ENCODE measurements at places on chromosomes 4 and X. TPM values are rescaled to one million over a fixed set of nuclear protein-coding genes. Genes with fewer than 3 reads are reported as not detected.
A peak's percentile ranks its signal among the peaks of the same experiment; 100 is the strongest.

SSX2B gene
- not detected for total RNA-seq

GRCh38 chr4:74920704-74921103 is 12.2 kb upstream of the PARM1 start:
- no peak overlapping the region for H3K27ac ChIP-seq
- no peak for DNase-seq
- no peaks in the 10 kb centered on the region for H3K36me3 ChIP-seq
- no peaks in the 10 kb centered on the region for H3K27me3 ChIP-seq
- no peaks in the 10 kb centered on the region for H3K4me1 ChIP-seq
- H3K4me3 ChIP-seq, result no peak overlapping the region

- H3K27me3 ChIP-seq, result no peaks in the 10 kb centered on the region
- H3K4me3 ChIP-seq, result no peak overlapping the region
- H3K27ac ChIP-seq, result no peak overlapping the region
- no peaks in the 10 kb centered on the region for H3K36me3 ChIP-seq
- no peak for DNase-seq
Observed at GRCh38 chr4:113730467-113731216, 30.9 kb downstream of the CAMK2D start.

DNA sequence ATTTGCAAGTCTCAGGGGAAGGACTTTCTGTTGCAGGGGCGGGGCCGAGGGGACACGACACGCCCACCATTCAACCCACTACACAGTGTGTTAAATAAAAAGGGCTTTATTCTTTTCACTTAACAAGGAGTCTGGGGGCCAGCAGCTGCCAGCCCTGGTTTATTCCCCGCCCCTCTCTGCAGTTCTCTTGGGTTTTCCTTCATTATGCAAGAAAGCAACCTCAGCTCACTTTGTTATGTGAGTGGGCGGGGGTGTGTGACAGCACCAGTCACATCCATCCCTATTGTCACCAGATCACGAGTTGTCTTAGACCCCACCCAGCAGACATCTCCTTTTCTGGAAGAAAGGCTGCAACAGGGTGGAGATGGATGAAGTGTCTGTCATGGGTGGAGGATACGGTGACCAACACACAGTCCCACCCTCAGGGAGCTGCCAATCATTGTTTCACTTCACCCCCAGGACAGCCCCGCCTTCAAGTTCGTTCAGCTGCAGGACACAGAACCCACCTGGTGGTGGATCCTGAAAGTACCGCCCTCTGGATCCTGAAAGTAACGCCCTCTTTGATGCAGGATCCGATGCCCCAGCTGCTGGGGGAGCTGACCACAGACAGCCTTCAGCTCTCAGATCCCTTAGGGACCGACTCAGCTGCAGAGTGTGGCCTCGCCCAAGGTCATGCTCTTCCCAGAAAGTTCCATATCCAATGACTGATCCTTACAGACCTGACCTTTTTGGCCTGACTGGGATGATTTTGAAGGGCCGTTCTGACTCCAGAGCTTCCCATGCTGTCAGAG is 79.6 kb downstream of the SMIM20 start:
- no peaks in the 10 kb centered on the region for H3K36me3 ChIP-seq
- H3K27me3 ChIP-seq, result no peaks in the 10 kb centered on the region
- H3K4me3 ChIP-seq, result no peak overlapping the region
- no peak for DNase-seq

GRCh38 chr4:86916392-86916791 is 18.4 kb upstream of the AFF1 start:
- H3K27ac ChIP-seq, result no peak overlapping the region
- no peaks in the 10 kb centered on the region for H3K27me3 ChIP-seq
- H3K4me3 ChIP-seq, result no peak overlapping the region
- H3K4me1 ChIP-seq, result no peaks in the 10 kb centered on the region
- H3K36me3 ChIP-seq, result peaks cover 7% of the 10 kb centered on the region

DNA sequence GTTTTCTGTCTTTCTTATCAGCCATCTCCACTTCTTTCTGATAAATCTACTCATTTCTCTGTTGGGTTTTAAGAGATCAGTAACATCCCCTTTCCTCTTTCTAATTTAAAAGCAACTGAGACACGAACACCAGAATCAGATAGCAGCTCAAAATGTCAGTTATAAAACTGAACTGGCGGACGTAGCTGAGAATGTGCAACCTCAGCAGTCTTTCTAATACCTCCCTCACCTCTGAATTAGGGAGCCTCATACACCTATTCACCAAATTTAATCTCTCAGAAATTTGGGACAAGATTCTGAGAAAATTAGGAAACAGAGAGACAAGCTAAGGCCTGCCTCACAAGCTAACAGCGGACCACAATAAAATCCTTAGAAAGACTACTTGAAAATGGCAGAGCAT is 52.0 kb upstream of the ACSL4 start:
- no peaks in the 10 kb centered on the region for H3K4me1 ChIP-seq
- no peaks in the 10 kb centered on the region for H3K36me3 ChIP-seq
- no peak for DNase-seq
- no peaks in the 10 kb centered on the region for H3K27me3 ChIP-seq
- H3K27ac ChIP-seq, result no peak overlapping the region

DNA sequence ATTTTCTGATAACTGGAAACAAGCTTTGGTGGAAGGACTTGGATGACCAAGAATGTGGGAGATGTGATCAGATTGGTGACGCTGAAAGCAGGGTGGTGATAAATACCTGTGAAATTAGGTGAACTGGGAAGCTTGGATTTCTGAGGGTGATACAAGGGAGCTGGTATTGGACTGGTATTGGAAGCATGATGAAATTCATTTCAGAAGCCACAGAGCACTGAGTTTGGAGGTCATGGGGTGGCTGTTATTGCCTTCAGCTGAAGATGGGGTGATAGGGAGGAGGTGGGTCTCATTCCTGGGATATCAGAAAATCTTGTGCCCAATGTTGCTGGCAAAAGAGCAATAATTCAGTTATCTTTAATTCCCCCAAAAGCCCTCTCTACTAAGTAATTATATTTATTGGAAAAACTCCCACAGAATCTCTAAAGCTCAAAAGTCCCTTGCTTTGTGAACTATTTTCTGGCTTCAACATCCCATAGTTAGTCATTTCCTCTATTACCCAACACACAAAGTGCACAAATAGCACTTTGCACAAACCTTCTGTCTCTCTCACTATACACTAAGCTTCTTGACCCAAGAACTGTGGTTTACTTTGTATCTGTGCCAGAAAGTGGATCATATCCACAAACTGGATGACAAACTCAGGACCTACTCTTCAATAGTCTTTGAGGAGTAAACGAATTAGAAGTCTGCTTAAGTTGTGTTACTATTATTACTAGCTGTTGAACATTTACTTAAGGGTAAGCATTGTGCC is 23.1 kb upstream of the CAMK2D start:
- DNase-seq, result no peak
- H3K27me3 ChIP-seq, result no peaks in the 10 kb centered on the region
- H3K36me3 ChIP-seq, result no peaks in the 10 kb centered on the region
- peaks cover 4% of the 10 kb centered on the region for H3K4me1 ChIP-seq
- peak overlapping the region; percentile 63 for H3K27ac ChIP-seq
- H3K4me3 ChIP-seq, result no peak overlapping the region

DNA sequence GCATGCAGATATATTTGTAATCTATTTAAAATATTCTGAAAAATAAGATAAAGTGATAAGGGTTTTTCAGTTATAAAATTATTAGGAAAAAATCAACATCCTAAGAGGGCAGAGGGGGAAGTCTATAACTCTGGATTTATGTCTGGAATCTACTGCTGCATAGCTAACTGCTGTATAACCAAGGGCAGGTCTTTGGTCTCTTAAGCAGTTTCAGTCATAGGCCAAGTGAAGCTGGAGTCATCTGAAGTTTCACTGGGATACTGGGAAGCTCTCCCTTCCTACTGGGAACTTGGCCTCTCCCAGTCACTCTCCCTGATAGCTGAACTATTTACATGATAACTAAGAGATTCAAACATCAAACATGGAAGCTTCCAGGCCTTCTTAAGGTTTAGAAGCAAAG is 1409.9 kb upstream of the PCDH7 start:
- no peak for DNase-seq
- H3K27me3 ChIP-seq, result no peaks in the 10 kb centered on the region
- H3K36me3 ChIP-seq, result no peaks in the 10 kb centered on the region
- no peak overlapping the region for H3K27ac ChIP-seq
- H3K4me3 ChIP-seq, result no peak overlapping the region

DNA sequence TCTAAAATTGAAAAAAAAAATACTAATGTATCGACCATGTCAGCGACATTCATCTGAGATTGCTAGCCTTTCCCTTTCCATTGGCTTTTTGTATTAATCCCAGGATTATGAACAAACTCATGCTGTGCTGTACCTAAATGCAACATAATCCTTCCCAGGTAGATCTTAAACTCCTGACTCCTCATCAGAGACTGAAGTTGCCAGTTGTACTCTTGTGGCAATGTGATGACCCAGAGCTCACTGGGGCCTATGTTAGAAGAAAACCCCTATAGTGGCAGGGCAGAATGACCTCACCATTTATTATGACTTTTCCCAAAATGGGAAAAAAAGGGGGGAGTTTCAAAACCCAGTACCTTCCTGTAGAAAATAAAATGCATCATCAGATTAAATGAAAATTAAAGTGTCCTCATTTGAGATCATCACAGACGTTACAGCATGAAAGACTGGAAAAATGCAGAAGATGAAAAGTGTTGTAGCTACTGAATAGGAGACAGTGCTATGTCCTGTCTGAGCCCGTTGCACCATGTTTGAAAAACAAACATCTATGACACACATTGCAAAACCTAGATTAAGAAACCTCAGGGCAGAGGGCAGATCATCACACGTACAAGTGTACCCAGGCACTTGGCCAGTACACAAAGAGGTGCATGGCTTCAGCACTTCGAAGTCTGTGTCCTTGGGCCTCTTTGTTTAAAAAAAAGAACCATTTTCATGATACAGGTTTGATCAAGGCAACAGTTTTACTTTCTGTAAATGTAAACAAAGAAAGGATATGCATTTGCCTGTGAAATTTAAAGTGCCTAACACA is 6.8 kb upstream of the ACSL4 start:
- H3K27ac ChIP-seq, result no peak overlapping the region
- H3K27me3 ChIP-seq, result no peaks in the 10 kb centered on the region
- H3K36me3 ChIP-seq, result no peaks in the 10 kb centered on the region
- H3K4me1 ChIP-seq, result no peaks in the 10 kb centered on the region

All from ascending aorta (tissue), 2 donors.